Upper lobe of left lung (tissue), 6 donors: ENCODE measurements at places on chromosomes 16 and 17.

DNA sequence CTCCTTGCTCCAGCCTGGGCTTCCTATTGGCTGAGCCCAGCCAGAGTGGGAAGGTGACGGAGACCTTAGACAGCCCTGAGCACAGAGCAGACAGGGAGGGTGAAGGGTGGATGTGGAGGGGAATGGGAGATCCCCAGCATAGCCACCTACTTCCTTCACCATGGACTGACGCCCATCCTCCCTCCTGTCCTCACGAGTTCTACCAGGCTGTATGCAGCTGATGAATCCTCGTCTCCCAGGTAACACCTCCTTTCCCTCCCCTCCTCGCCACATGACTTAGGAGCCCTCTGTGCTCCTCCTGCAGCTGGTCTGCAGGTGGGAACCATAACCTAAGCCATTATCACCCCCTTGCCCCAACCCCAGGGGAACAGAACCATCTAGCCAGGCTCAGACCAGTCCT is 9.0 kb upstream of the CRHR1 start:
- DNase-seq, result no peak

GRCh38 chr17:74758848-74759168 is 10.4 kb downstream of the NHERF1 start:
- no peak for DNase-seq

DNA sequence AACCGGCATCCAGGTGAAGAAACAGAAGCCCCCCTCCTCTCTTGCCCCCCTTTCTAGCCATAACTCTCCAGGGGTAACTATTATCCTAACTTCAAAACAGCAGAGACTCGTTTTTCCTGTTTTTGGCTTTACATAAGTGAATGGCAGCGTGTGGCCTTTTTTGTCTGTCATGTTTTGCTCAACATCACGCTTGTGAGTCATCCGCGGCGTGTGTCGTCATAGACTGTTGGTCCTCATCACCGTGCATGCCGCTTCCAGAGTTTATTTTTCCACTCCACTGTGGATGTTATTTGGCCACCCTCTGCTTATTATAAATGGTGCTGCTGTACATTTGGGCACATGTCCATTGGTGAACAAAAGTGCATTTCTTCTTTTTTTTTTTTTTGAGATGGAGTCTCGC is 52.6 kb downstream of the ERN1 start:
- DNase-seq, result peak; percentile 87

DNA sequence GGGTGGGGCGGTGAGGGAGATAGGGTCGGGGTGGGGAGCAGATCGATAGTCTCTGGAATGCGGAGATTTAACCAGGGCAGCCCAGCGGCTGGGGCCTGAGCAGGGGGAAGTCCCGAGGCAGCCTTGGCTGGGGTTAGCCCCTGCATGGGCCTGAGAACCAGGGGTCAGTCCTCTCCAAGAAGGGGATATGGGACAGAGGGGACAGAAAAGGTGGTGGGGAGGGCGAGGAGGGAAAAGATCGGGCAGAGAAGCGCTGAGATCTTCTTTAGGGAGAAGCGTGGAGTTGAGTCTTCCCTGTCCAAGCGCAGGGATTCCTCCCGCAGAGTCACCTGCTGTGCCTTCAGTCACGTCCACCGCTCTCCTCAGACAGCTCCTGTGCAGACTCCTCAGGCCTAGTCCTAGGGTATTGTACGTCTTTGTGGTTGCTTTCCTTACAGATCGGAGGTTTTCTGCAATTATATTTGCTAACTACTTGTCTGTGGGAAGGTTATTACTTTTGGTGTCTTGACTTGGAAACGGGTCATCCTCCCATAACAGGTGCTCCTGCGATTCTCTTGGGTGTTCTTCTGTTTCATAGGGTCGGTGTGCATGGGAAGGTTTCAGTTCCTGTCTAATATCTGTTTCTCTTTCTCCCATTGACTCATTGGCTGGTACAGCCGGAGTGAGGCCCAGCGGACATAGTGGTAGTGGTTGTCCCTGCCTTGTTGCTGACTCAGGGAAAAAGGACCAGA is 952 bp downstream of the CD300A start:
- peak; percentile 50 for DNase-seq
